ENCODE measurements at places on chromosomes 11 and 22.

GRCh38 chr11:33307984-33308383, 50.8 kb downstream of the HIPK3 start:
- DNase-seq = no peak

DNA sequence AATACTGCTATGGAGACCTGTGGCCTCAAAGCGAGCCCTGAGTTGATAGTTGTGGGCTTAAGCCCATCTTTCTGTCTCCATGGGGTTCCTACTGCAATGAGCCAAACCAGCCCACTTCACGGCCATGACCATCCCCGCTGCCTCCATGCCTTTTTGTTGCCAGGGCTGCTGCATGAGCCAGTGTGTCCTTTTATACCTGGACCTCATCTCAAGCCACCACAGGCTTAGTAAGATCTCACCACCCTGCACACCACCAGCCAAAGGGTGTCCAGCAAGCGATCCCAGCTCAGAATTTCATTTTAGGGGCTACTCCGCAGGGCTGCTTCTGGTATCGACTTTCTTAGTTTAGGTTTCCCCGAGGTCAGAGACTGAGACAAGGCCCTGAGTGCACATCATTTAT, 8.3 kb downstream of the TP53AIP1 start:
- no peak for DNase-seq

DNA sequence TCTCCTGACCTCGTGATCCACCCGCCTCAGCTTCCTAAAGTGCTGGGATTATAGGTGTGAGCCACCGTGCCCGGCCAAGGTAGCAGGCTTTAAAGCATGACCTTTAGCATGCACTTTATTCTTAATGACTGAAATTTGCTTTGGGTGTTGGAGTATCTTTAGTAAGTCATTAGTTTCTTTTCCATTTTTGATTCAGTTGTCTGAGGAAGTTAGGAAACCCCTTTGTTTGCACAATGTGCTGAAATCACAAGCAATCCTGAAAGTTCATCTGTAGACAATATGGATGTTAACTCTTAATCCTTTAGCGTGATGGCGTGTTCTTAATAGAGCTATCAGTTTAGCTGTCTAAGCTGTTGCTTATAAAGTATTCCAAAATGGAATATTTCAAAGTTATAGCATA, 16.8 kb downstream of the SDHD start:
- no peak for DNase-seq

GRCh38 chr22:27113211-27113635, 455.8 kb downstream of the MIAT start:
- peak; percentile 84 for DNase-seq

Measured in HFF-Myc (cell line).